Sigmoid colon (tissue), 7 donors: ENCODE measurements at places on chromosomes 13 and 19. TPM values are rescaled to one million over a fixed set of nuclear protein-coding genes. Genes with fewer than 3 reads are reported as not detected.

Gene ELAVL1
- 15.8 TPM for total RNA-seq

Gene ZNF135
- 6.3 TPM for total RNA-seq

Gene RUBCNL
- total RNA-seq, result 2.5 TPM

Gene MTUS2
- 0.71 TPM for total RNA-seq

Gene AKT2
- 78.7 TPM for total RNA-seq

Gene EFNA2
- total RNA-seq, result not detected

Gene FAM83E
- total RNA-seq, result not detected

Gene ANKRD10
- 148 TPM for total RNA-seq

Gene KLK4
- not detected for total RNA-seq

Gene ICAM4
- not detected for total RNA-seq

Gene KIR2DL3
- total RNA-seq, result not detected

Gene HSH2D
- 2.5 TPM for total RNA-seq

Gene TUBA3C
- not detected for total RNA-seq

Gene ZNF575
- total RNA-seq, result not detected

- DNase-seq, result no peak
Observed at GRCh38 chr13:106423530-106423929, 111.9 kb downstream of the EFNB2 start.

GRCh38 chr13:65725006-65725405 lies 1505.1 kb downstream of the PCDH9 start:
- no peak for DNase-seq

GRCh38 chr19:11659612-11660011 lies 62.3 kb downstream of the ZNF627 start:
- no peak for DNase-seq

DNA sequence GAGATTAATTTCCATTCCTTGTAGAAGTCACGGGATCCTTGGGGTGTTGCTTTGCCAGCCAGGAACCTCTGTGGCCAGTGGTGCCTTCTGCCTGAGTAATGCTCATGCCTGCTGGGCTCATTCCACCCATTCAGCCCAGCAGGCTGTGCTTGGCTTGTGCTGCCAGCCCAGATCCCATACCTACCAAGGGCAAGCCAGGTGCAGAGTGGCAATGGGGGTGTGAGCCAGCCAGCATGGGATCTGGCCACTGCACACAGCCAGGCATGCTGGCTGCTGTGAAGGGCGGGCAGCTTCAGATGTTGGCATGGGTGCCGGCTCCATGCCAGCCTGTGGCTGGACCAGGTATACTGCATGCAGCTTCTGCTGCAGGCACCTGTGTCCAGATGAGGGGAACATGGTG lies 42.5 kb downstream of the WDFY2 start:
- no peak for DNase-seq

DNA sequence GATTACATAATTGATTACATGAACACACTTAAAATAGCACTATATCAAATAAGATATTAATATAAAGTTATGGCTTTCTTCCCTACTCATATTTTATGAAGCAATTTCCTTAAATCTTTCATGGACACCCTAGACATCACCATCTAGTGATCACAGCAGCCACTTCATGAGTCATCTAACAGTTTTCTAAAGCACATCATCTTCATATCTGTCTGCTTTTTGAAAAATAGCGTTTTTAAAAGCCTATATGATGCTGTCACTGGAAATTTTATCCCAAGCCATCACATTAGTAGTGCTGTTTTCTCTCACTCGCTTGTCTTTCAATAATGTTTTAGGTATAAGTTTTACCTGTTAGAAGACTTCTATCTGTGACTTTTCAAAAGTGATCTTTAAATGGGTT lies 326.1 kb downstream of the SLITRK6 start:
- no peak for DNase-seq

DNA sequence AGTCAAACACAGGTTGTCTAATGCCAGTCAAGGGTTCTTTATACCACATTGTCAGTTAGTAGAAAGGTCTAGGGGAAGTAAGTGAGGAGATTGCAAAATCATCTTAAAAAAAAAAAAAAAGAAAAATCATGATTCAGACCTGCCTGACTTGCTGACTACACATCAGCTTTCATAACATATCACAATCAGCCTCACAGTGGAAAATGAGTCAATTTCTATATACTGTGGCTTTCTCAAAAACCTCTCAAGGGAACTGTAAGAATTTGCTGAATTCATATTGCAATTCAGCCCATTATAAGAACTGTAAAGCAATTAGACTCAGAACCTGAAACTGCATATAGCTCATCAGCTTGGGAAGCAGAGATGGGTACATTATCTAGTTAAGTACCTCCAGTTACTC lies 75.3 kb upstream of the GPC6 start:
- DNase-seq, result no peak

GRCh38 chr13:40484101-40484800 lies 182.2 kb downstream of the FOXO1 start:
- no peak for DNase-seq

GRCh38 chr13:75908141-75908540 lies 272.0 kb downstream of the LMO7 start:
- no peak for DNase-seq

DNA sequence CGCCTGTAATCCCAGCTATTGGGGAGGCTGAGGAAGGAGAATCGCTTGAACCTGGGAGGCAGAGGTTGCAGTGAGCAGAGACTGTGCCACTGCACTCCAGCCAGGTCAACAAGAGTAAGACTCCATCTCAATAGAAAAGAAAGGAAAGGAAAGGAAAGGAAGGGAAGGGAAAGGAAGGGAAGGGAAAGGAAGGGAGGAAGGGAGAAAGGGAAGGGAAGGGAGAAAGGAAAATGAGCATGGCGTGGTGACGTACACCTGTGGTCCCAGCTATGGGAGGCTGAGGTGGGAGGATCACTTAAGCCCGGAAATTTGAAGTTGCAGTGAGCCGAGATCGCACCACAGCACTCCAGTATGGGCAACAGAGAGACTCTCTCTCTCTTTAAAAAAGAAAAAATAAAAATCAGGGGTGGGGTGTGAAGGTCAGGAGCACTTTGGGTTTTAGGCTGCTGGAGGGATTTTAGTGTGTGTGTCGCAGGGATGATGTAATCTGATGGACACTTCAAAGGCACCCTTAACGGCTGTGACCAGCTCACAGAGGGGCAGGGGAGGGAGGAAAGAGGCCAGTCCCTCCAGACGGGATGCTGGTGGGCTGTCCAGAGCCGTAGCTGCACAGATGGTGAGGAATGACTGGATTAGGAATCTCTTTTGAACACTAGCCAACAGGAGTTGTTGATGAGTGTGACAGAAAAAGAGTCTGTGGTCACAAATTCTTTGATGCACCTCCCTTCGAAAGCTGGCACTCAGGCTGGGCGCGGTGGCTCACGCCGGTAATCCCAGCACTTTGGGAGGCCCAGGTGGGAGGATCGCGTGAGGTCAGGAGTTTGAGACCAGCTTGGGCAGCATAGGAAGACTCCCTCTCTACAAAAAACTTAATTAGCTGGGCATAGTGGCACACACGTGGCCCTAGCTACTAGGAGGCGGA lies 27.6 kb downstream of the TMPRSS9 start:
- no peak for DNase-seq

- no peak for DNase-seq
Observed at GRCh38 chr13:23039266-23039935, 141.4 kb upstream of the SGCG start.

DNA sequence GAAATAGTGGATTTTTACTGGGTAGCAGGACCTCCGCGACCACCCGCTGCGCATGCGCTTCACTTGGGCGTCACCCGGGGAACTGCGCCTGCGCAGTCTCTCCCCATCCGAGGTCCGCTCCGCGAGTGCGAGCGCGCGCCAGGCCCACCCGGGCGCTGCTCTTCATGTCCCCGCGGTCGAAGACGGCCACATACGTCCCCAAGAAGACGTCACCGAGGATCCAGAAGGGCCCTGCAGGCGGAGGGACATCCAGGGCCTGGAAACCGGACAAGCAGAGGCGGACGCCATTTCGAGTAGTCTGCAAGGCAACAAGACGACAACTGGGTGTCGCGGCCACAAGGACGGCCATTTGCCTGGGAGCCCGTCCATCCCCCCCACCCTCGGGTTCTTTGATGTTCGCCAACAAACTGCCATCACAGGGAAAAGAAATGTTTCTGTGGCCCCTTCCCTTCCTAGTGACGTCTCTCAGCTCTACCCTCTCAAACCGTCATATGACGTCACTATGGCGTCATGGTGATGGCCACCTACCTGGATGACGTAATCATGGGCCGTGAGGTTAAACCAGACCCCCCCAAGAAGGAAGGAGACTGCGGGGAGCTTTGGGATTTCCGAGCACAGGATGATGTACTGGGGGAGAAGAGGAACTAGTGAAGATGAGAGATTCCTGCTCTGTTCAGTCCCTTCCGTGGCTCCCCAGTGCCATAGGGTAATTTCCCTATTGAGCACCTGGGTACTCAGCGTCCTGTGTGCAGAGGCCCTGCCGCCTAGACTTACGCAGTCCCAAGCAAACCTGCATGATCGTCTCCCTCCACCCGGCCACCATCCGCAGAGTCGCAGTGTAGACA lies 6.7 kb downstream of the NAPSA start:
- DNase-seq, result peak; percentile 77

DNA sequence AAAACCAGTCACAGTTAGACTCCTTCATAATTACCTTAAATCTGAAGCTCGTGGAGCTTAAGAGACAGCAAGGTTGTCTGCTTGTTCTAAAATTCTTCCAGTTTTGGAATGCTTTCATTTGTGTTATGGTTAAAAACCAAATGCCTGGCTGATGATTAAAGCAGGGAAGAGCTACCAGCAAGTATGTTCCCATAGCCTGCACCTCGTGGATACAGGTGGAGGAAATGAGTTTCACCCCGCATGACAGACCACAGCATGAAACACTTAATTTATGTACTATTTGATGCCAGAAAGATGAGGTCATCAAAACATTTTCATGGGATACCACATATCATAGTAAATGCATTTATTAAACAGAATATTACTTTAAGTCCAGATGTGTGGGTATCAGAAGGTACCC lies 416 bp upstream of the DOCK9 start:
- no peak for DNase-seq

GRCh38 chr19:33819506-33819879 lies 22.8 kb downstream of the KCTD15 start:
- DNase-seq, result no peak

DNA sequence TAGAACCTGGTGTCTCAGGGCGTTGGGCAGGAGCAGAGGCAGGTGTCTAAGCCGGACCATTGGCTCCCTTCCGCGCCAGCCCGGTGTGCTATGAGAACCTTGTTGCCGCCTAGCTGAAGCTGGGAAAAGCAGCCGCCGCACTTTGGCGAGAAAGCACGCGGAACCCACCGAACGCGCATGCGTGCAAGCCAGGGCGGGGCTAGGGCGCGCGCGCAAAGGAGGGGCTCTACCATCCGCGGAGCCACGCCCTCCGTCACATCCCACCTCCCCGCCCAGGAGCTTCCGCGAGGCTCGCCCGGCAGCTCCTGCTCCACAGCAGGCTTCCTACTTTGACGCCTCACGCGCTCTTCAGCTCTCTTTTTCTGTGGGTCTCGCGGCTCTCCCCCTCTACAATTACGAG lies 51.3 kb downstream of the WDR87 start:
- no peak for DNase-seq

GRCh38 chr13:111577208-111577828 lies 256.9 kb downstream of the TEX29 start:
- DNase-seq, result no peak

GRCh38 chr13:30431269-30431940 lies 9.1 kb downstream of the UBE2L5 start:
- no peak for DNase-seq

GRCh38 chr13:105389373-105389772 lies 1146.1 kb downstream of the EFNB2 start:
- DNase-seq, result no peak

DNA sequence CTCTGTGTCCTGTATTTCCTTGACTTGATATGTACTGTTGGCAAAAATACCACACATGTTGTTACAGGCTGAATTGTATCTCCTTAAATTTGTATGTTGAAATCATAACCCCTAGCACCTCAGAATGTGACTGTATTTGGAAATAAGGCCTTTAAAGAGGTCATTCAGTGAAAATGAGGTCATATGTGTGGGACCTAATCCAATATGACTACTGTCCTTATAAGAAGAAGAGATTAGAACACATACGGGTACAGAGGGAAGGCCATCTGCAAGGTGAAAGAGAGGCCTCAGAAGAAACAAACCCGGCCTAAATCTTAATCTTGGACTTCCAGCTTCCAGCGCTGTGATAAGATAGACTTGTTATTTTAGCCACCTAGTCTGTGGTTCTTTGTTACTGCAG lies 202.5 kb downstream of the NUFIP1 start:
- DNase-seq, result no peak

DNA sequence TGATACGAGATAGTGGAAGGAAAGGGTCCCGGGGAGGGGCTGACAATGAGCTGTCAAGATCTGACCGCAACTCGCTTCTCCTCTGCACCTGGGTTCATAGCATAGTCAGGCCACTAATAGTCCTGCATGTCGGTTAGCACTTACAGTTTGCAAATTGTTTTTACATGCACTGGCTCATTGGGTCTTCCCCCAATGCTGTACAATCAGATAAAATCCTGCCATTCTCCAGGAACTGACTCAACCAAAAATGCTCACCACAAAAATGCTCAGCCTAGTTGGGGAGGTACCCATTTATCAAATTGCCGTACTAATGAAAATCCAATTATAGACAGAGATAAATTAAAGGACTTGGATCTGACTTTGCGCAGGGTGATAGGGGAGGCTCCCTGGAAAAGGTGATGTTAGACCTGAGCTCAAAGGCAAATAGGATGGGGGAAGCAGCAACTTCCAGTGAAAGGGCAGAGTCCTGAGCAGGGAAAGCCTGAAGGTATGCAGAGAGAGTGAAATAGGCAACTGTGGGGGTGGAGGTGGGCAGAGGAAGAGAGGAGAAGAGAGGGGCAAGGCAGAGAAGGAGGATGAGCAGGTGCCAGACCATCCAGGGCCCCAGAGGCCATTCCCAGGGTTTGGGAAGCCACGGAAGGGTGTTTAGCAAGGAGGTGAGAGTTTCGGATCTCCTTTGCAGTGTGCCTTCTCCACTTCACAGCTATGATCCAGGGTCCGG lies 326.1 kb upstream of the TSHZ3 start:
- DNase-seq, result no peak

DNA sequence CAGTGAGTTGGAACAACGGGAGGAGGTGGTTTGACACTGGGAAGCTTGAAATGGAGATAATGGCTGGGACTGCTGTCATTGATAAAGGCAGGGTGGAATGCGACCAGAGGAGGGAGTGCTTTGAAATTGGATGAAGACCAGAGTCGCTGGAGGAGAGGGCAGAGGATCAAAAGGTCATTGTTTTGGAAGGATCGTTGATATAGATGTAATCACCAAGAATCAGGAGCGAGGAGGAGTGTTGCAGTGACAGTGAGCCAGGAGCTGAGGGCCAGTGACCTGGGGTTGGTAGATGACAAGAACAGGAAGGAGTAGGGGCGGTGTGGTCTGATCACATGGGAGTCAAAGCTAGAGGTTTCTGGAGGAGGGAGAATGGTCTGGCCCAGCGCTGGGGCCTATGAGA lies 25.3 kb downstream of the TM9SF2 start:
- DNase-seq, result no peak

DNA sequence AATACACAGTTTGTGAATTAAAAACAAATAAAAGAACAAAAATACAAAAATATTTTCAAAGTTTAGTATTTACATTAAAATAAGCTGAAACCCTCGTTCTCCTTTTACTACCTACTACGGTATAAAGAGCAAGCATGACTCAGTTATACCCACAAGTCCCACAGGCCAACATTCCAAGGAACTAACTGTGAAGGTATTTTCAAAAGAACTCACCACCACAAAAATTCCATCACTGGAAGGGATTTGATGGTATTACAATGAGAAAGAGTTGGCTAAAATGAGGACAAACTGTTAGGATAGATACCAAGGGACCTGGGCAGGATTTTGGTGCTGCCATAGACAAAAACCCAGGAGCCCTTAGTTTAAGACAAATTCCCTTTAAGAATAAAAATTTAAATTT lies 122.7 kb downstream of the TBC1D4 start:
- no peak for DNase-seq

- DNase-seq, result no peak
Observed at GRCh38 chr13:67520886-67521285, 290.8 kb upstream of the PCDH9 start.
